ENCODE measurements at places on chromosomes 2 and 18. TPM values are rescaled to one million over a fixed set of nuclear protein-coding genes. Genes with fewer than 3 reads are reported as not detected.

The GALR1 gene
- 0.16 TPM for total RNA-seq

The KLHL41 gene
- total RNA-seq: 209 TPM

The TRIP12 gene
- 289 TPM for total RNA-seq

The RGPD3 gene
- total RNA-seq: 1.3 TPM

All from camera-type eye (tissue), 1 donor.